ENCODE measurements at places on chromosomes 1 and 21. TPM values are rescaled to one million over a fixed set of nuclear protein-coding genes. Genes with fewer than 3 reads are reported as not detected.

Gene PAQR7
- total RNA-seq = 4.5 TPM

Gene TCHH
- total RNA-seq = 0.03 TPM

Gene GPR37L1
- total RNA-seq = not detected

Gene SPRR3
- not detected for total RNA-seq

Gene CELA3B
- not detected for total RNA-seq

Gene KLF17
- total RNA-seq = not detected

Gene CRB1
- 0.27 TPM for total RNA-seq

GRCh38 chr1:178126741-178127185 is 32.9 kb downstream of the RASAL2 start:
- DNase-seq = peak; percentile 52

DNA sequence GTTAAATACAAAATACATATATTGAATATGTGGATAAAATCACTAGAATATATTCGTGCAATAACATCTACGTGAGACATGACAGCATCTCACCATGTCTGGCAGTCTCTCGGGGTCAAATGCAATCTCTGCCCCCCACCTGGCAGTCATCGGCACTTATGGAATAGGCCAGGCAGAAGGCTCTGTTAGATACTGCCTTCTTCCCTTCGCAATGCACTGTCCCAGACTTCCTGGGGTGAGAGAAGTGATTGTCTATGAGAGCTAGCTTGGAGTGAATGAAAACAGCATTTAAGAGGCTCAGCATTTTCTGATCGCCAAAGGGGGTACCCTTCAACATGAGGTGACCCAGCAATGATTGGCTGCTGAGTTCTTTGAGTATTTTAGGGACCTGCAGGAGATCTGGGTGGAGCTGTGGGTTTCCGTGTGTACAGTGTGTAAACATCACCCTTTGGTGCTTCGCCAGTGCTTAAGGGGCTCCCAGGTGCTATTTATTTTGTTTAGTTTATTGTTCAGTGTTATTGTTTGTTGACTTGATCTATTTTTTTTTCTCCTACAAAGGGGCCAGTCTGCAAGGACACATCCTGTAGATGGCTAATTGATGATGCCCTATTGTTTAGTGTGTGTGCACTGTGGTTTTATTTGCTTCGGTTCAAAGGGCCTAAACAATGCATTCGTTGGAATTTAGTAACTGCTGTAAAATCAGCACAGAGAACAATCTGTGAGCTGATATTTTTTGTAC is 10.2 kb downstream of the ERG start:
- no peak for DNase-seq

DNA sequence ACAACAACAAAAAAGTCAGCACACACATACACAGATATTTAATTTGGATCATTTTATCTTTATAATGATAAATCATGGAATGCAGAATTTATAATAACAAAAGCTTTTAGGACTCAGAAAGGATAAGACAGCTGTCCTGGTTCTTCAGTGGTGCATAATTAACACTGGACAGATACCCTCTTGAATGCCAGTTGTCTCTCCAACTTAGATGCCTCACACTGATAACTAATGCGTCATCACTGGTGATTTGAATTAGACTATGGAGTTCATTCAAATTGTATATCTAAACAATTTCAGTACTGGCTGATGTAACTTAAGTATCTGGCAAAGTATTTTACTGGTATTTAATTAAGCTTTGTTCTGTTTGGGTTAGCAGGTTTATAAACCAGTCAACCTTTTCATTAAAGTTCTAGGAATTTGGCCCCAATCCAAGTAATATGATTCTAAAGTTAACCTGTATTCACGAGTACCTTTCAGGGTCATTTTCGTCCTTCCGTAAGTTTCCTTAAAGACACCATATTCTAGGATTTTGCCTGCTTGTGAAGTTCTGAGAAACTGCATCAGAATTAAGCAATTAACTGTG is 1199.5 kb upstream of the TMPRSS15 start:
- no peak for DNase-seq

- no peak for DNase-seq
Measured at GRCh38 chr1:176187001-176187400, 20.1 kb downstream of the COP1 start.

DNA sequence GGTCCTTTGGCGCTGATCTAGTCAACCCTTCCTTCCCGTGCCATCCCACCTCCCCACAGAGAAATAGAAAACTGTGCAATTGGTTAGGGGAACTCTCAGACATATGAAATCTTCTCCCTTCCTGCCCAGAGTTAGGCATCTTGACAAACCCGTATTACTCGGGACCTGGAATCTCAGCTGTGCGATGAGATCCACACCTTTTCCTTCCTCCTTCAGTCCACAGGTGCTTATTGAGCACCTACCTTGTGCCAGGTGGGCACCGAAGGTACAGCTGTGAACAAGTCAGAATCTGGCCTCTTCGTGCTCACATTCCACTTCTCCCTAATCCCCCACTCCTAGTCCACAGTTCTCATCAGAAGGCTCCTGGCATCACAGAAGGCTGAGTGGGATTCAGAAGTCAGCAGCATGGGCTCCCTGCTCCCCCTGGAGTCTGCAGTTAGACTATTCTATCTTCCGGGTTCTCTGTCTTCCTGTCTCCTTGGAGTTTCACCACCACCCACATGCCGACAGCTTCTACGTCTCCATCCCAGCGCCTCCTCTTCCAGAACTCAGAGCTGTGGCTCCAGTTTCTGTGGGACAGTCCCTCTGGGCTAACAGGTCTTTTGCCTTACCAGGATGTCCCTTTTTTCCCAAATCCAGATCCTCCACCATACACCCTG is 23.0 kb downstream of the KNCN start:
- DNase-seq = no peak

DNA sequence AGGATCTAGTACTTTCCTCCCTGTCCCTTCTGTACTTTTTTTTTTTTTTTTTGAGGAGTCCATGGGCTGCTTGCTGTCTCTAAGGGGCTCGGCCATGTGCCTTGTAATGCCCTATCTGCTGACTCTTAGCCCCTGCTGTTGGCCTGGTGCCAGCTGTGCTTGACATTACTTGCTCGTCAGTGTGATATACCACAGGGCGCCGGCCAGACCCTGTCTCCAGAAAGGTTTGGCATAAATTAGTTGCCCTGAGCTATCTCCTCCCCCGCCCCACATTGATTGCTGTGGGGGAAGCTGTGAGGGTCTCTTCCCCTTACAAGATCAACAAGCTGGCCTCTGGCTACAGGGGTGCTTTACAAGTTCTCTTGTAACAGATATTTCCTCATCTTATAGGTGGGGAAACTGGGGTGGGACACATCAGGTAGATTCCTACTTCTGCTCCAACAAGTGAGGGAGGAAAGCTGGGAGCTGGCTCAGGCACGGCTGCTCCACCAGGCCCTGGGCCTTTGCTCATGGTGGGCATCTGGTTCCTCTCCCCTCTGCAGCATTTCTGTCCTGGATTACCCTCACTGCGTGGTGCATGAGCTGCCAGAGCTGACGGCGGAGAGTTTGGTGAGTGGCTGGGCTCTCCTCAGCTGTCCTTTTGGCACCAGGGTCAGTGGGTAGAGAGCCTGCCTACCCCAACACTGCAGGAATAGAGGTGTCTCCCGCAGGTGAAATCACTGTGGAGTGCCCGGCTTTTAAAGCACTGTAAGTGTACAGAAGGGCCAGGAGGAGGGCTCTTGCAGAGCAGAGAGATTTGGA is 15.6 kb downstream of the STRIP1 start:
- DNase-seq = no peak

- no peak for DNase-seq
Measured at GRCh38 chr1:58396150-58396549, 150.4 kb downstream of the OMA1 start.

DNA sequence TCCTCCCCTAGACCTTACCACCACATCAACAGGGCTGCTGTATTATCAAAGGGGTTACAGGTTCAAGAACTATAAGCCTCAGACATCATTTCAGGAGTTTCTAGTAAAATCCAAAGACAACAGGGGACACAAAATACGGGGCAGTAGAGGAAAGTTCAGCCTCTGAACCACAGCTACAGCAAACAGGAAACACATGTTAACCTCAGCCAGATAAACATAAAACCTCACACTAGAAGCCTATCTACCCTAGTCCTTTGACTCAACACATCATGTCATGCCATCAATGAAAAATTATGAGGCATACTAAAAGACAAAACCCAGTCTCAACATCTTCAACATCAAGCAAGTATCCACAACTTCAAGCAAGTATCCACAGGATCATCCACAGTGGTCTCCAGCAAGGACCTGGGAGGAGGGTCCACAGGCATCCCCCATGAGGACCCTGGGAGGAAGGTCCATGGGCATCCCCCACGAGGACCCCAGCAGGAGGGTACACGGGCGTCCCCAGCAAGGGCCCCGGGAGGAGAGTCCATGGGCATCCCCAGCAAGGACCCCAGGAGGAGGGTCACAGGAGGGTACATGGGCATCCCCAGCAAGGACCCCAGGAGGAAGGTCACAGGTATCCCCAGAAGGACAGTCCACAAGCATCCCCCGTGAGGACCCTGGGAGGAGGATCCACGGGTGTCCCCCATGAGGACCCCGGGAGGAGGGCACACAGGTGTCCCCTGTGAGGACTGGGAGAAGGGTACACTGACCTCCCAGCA is 440.0 kb downstream of the MATN1 start:
- DNase-seq = no peak

DNA sequence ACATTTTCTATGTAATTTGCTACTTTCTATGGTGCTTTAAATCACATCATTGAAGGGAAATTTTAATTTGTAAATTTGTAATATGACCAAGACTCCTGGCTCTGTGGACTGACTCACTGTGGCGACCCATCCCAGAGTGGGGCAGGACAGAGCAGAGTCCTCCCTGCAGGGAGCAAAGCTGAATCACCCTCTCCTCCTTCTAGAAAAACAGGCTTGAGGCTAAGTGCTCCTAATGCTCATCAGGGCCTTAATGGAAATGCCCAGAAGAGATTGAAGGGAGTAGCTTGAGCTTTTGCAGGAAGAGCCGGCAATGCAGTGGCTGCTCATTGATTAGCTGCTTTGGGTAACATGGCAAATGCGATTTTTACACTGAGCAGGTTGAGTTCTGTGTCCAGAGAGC is 16.8 kb downstream of the S100A10 start:
- no peak for DNase-seq

DNA sequence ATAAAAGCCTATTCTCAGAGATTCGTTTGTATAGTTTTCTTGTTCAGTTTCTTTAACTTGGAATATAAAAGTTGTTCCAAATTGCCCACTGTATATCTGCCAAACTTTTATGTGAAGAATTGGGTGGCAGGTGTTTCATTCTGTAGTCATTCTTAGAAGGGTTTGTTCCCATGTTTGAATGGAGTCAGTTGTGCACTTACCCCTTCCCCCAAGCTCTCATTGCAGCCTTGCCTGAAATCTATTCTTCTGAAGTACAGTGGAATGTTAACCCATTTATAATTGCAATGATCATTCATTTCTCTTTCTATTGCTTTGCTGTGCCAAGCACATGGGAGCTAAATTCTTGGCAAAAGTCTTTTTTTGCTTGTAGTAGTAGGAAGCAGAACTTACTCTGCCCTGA is 375.3 kb upstream of the C1orf87 start:
- DNase-seq = no peak

DNA sequence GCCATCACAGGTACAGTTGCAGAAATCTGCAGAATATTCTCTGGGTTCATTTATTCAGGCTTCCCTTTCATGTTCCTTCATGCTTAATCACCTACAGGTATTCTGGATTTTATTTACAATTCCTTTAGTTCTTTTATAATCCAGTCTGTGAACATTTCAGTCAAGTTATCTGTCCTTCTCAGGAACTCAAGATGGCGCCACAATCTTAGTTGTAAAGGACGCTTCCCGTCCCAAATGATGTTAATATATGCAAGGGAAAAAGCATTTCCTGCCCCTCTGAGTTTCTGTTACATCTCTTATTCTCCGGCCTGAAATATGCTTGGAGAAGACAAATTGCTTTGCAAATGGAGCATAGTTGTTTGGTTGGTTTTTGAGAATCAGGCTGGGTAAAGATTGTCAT is 19.3 kb downstream of the F3 start:
- DNase-seq = no peak

- no peak for DNase-seq
Measured at GRCh38 chr21:42580076-42580792, 66.6 kb downstream of the SLC37A1 start.

- peak; percentile 3 for DNase-seq
Measured at GRCh38 chr1:69700770-69701169, 133.0 kb downstream of the LRRC7 start.

DNA sequence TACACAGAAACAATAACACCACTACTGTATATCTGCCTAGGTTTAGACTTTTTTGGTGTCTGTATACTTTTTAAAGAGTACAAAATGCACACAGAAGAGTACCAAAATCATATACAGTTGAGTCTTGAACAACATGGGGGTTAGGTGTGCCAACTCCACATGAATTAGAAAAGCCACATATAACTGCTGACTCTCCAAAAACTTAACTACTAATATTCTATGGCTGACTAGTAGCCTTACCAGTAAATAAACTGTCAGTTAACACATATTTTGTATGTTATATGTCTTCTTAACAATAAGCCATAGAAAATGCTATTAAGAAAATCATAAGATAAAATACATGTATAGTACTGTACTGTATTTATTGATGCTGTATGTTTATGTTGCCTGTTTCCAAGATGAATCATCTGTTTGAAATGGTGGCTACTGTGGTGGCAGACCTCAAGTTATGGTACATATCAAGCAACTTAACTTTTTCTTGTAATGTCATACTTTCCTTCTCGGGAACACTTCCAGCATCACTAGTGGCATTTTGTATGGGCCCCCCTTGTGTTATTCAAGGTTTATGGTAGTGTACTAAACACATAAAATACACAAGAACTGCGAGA is 71.2 kb downstream of the LHX4 start:
- DNase-seq = no peak

DNA sequence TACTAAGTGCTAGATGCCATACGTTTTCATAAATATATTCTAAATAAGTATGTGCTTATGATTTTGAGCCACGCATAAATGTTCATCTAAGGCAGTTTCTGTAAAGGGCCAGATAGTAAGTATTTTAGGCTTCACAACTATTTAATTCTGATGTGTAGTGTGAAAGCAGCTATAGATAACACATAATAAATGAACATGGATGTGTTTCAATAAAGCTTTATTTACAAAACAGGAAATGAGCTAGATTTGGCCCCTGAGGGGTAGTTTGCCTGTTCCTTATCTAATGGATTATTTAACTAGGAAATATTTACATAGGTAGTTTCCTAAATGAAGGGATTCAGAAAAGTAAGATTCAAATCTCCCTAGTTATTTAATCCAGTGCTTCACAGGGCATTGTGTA is 557.6 kb upstream of the PKN2 start:
- DNase-seq = no peak

GRCh38 chr1:44515416-44515815 is 110.4 kb downstream of the RNF220 start:
- DNase-seq = no peak

- no peak for DNase-seq
Measured at GRCh38 chr1:22573237-22573636, 9.9 kb downstream of the EPHA8 start.

- DNase-seq = no peak
Measured at GRCh38 chr1:164470996-164471395, 88.0 kb upstream of the PBX1 start.

All from NCI-H460 (cell line).